ENCODE measurements at places on chromosomes 3 and 15. TPM values are rescaled to one million over a fixed set of nuclear protein-coding genes. Genes with fewer than 3 reads are reported as not detected.
A peak's percentile ranks its signal among the peaks of the same experiment; 100 is the strongest.

- no peak for DNase-seq
These were observed 9.5 kb upstream of the ADAMTSL3 start for GRCh38 chr15:83644439-83644838.

DNA sequence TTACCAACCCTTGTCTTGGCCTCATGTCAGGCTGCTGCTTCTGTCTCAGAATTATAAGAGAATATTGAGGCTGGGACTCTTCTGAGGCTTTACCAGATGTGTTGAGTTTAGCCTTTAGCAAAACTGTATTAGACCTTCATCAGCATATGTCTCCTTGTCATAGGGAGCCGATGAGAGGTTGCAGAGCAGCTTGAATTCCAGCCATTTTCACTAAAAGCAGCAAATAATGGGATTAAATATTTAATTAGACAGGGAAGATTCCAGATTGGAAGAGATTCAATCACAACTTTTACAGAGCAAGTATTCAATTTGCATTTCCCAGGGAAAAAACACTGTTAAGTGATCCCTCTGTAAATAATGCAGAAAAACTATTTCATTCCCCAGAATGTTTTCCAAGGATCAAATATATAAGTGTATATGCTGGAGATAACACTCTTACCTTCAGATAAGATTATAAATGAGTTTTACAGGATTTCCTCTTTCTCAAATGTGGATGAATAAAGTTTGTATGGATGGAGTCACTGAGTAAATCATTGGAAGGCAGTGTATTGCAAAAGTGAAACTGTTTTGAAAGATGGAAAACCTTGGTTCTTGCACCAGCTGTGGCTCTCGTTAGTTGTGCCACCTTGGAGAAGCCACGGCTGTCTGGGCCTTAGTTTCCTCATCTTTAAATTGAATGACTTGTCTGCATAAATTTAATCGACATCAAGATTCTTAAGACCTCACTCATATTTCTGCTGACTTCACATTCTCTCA lies 466.4 kb upstream of the SGO1 start:
- no peak for DNase-seq

DNA sequence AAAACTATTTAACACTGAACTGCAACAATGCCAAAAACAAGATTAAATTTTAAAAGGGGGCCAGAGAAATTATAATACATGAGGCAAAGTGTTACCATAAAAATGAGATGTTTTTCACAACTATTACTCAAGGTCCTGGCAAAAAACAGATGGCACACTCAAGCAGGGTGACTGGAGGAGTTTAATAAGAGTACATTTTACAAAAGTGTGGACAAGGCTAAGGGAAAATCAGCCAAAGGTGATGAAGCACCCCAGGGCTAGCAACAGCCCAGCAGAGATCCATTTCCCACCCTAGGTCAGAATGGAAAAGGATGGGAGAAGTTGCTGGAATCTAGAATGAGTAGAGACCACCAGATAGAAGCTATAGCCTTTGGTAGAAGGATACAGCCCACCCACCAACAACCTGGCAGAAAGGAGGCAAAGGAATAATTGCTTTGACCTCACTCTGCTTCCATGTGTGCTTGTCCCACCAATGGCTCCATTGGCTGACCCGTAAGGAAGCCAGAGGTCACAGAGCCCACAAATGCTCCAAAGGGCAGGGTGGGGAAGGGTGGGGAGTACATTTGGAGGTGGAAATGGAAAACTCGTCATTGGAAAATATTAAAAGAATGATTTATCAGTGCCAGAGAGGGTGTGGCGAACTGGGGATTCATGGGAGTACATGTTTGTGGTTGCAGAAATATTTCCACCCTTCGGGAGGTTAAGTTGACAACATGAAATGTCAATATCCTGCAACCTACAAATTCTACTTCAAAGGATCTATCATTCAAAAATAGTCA lies 161.0 kb upstream of the UBE2E2 start:
- DNase-seq = no peak

GRCh38 chr15:26182441-26182840 lies 319.3 kb upstream of the ATP10A start:
- no peak for DNase-seq

DNA sequence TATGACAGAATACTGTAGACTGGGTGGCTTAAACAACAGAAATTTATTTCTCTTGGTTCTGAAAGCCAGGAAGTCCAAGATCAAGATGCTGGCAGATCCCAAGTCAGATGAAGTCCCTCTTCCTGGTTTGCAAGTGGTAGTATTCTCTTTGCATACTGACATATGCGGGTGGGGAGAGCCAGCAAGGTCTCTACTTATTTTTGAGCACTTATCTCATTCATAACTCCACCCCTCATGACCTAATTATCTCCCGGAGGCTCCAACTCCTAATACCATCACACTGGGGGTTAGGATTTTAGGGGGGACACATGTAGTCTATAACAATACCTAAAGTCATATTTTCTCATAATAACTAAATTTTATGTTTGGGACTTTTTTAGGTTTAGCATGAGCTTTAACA lies 65.3 kb downstream of the BLM start:
- DNase-seq = no peak

- DNase-seq = no peak
These were observed 55.5 kb downstream of the ITGB5 start for GRCh38 chr3:124831628-124832199.

GRCh38 chr3:79140708-79141107 lies 627.1 kb downstream of the ROBO1 start:
- DNase-seq = no peak

DNA sequence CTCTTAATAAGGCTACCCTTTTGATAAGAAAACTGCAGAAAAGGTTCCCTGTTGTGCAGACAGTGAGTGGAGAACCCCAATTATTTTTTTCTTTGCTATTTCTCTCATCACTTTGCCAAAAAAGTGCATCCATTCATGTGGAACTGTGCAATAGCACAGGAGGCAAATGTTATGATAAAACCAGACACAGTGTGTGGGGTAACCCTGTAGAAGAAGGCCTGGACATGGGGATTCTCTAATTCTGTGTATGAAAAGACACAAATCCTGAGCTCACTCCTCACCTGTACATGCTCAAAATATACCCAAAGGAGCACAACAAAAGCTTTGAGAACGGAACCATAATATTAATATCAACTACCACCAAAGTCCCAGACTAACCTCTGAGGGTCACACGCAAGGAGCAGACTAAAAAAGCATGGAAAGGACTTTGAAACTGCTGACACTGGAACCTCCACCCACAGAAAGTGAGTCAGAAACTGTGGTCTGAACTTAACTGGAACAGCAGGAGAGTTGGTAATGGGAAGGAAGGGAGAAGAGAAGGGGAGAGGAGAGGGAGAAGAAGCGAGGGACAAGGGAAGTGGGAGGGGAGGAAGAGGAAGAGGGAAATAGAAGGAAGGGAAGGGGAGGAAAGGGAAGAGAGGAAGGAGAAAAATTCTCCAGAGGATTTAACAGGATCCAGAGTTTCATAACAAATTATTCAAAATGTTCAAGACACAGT lies 299.9 kb downstream of the TBC1D5 start:
- no peak for DNase-seq

DNA sequence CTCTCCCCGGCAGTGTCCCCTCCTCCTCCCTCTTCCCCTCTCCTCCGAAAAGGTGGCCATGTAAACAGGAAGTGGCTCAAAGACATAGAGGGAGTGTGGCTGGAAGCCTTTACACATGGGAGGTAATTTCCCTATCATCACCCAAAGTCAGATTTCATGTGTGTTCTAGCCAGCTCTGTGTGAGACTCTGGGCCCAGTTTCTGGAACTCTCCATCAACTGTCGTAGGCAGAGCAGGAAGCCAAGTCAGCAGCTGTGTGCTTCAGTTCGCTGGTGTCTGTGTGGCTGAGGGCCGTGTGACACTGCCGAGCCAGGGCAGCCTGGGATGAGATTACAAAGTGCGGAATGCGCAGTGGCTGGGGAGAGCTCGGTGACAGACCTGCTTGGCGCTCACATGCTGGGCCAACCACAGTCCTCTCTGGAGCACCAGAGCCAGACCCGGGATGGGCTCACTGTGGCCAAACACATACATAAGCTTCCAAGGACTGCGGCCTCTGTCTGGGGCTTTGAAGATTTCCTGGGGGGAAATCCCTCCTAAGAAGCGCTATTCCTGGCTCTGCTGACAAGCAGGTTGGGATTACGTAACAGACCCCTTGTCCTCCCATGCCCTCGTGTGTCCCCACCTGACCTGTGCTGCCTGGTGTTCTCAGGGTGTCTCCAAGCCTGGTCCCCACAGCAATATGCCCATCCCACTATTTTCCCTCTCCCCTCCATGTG lies 50.7 kb downstream of the UMPS start:
- DNase-seq = peak; percentile 93

- DNase-seq = no peak
These were observed 15.8 kb upstream of the SOX2 start for GRCh38 chr3:181695661-181696491.

DNA sequence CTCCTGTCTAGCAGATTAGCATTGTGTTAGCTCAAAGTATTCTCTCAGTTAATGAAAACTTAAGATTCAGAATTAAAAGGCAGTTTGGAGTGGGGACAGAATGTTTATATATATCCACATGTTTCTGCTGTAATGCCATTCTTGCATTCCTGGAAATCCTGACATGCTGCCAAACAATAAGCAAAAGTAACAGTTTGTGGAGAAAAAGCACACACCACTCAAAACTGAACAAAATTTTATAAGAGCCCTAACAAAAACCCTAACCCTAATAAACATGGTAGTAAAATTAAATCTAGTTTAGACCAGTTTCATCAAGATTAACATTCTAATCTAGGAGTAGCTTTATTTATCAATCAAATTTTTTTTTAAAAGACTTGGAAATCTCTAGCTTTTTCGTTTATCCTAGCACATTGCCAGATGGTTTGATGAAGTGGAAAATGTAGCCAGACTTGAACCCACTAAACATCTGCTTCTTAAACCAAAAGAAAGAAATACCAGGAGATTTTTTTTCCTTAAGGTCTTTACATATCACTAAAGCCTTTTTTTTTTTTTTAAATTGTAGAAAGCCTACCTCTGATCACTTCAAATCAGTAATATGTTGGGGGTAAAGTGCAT lies 3.7 kb downstream of the TCAIM start:
- DNase-seq = no peak

GRCh38 chr15:75776065-75776423 lies 63.4 kb upstream of the CSPG4 start:
- DNase-seq = no peak

DNA sequence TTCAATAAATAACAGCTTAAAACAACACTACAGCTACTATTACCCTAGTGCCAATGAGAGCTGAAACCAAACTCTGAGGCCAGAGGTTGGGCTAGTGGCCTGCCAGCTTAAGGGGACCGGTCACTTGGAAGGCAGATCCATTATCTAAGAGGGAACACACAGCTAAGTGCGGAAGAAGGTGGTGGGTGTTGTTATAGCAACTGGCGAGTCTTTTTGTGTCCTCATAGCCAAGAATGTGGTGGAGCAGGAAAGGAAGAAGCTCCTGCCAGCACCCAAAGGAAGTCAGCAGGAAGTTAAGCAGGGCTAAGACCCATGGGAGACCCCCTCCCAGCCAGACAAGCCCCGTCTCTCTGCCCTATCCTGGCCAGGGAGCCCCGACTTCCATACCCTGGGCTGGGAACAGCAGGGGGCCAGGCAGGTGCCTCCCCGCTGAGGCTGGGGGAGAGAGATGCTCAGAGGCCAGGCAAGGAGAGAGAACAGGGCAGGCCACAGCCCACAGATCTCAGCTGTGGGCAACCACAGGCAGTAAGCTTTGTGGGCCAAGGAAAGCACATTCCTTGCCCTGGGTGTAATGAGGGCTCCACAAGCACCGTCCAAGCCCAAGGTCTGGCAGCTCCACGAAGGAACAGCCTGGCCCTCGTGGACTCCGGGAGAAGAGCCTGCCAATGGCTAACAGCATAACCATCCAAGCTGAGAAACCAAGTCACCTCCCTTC lies 34.0 kb upstream of the HRH1 start:
- DNase-seq = no peak

GRCh38 chr15:81268881-81269601 lies 54.9 kb downstream of the STARD5 start:
- no peak for DNase-seq

GRCh38 chr15:72859757-72860145 lies 76.2 kb upstream of the ADPGK start:
- DNase-seq = no peak

DNA sequence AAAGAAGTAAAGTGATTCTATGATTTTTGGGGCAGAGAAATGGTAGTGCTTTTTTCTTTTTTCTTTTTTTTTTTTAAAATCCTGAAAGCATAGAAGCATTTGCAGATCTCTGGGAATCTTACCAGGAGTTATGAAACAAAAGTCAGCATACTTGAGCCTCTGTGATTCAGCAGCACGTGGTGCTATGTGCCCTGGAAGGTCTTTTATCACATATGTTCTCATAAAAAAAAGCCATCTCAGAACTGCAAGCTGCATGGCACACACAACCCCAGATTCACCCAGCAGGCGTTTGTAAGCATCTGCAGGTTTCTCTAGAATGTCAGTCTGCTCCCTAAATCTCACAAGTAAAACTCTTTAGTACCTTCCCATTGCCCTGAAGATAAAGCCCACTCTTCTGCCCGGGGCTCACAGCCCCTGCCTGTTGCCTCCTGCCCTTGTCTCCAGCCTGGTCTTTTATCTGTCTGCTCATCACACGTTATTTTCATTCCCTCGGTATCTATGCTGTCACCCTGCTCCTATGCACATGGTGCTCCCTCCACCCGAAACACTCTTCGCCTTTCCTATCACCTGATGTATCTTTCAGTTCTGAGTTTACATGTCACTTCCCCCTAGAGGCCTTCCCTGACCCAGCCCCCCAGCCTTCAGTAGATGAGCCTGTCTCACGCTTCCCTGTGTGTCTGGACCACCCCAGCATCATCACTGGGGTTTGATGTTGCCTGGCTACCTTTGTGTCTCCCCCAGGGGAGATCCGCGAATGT lies 72.4 kb downstream of the CHDH start:
- peak; percentile 40 for DNase-seq

GRCh38 chr3:49530231-49530630 lies 24.0 kb upstream of the BSN start:
- no peak for DNase-seq

DNA sequence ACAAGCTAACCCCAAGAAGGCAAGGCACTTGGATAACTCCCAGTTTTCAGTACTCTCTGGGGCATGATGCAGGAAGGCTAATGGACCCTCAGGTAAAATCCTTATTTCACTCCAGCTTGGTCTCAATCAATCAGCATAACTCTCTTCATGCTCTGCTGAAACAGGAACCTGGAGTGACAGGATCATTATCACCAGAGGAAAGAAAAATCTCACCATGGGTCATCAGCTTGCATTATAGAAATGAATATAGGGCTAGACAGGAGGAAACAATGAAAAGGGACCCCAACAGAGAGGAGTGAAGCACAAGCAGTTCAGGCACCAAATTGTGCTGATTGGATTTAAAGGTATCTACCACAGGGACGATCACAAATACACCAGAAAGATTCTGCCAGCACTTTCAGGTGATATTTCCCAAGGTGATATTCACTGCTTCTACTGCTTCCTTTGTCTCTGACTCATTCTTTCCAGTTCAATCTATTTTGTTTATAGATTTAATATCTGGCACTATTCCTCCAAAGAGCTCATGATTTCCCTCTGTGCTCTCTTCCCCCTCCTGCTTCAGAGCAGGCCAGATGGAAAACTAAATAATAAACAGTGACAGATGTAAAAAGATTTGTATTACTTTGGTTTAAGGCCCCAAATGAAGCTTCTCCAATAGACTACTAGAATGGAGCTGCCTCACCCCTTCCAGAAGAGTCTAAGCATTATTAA lies 22.9 kb upstream of the THUMPD3 start:
- peak; percentile 53 for DNase-seq

Gene GPR87
- 13.3 TPM for total RNA-seq

Gene EFHB
- total RNA-seq = 0.79 TPM

Gene SUCLG2
- 40.9 TPM for total RNA-seq

Gene ACTRT3
- total RNA-seq = 1.7 TPM

Gene TMEM40
- 10.8 TPM for total RNA-seq

Gene LPCAT4
- 7.6 TPM for total RNA-seq

Gene KBTBD13
- 0.30 TPM for total RNA-seq
